ENCODE measurements at places on chromosomes 1 and 21. TPM values are rescaled to one million over a fixed set of nuclear protein-coding genes. Genes with fewer than 3 reads are reported as not detected.

DNA sequence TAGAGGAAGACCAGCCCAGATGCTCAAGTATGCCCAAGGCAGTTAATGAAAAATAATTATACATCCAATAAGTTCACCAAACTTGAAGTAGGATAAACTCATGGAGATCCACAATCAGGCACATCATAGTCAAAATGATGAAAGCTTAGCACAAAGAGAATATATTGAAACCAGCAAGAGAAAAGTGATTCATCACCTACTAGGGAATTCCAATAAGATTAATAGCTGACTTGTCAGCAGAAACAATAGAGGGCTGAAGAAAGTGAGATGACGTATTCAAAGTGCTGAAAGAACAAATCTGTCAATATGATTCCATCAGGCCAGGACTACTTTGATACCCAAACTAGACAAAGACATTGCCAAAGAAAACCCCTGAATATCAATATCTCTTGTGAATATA, 251.7 kb upstream of the BEND5 start:
- no peaks in the 10 kb centered on the region for H3K27me3 ChIP-seq
- H3K27ac ChIP-seq, result no peak overlapping the region
- no peak overlapping the region for H3K4me3 ChIP-seq
- no peak for DNase-seq
- no peaks in the 10 kb centered on the region for H3K36me3 ChIP-seq
- no peaks in the 10 kb centered on the region for H3K4me1 ChIP-seq

- no peak overlapping the region for H3K4me3 ChIP-seq
- no peaks in the 10 kb centered on the region for H3K4me1 ChIP-seq
- DNase-seq, result no peak
- no peak overlapping the region for H3K27ac ChIP-seq
- no peaks in the 10 kb centered on the region for H3K27me3 ChIP-seq
These were observed 8.5 kb upstream of the LPGAT1 start for GRCh38 chr1:211839106-211839505.

DNA sequence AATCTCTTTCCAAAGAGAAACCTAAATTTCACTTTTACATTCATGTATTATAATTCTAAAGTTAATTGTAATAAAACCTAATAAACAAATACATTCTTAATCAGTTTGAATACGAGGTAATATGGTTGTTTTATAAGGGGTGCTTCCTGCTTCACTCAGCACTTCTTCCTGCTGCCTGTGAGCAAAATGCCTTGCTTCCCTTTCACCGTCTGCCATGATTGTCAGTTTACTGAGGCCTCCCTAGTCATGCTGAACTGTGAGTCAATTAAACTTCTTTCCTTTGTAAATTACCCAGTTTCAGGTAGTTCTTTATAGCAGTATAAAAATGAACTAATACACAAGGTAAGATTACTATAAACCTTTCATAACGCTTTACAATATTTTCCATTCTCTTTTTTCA, 491.1 kb upstream of the LRRC7 start:
- no peaks in the 10 kb centered on the region for H3K4me1 ChIP-seq
- no peaks in the 10 kb centered on the region for H3K36me3 ChIP-seq
- no peak for DNase-seq
- H3K27ac ChIP-seq, result no peak overlapping the region
- H3K4me3 ChIP-seq, result no peak overlapping the region
- no peaks in the 10 kb centered on the region for H3K27me3 ChIP-seq

DNA sequence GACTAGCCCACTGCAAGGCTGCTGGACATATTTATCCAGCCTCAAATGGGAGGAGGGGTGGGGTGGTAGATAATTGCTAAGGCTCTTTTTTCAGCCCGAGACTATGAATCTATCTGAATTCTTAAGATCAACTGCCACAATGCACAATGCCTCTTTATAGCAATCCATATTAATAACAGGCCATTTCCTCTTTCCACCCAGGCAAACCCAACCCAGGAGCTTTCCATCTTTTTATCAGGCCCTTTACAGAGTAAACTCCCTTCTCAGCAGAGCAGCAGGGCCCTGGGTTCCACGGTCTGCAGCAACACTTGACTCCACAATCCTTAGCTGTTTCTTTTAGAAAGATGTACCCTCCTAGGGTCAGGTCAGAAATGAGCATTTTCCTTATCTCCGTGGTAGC, 806 bp downstream of the DDOST start:
- peak overlapping the region; percentile 90 for H3K4me3 ChIP-seq
- no peaks in the 10 kb centered on the region for H3K36me3 ChIP-seq
- no peak for DNase-seq
- H3K4me1 ChIP-seq, result no peaks in the 10 kb centered on the region
- H3K27ac ChIP-seq, result peak overlapping the region; percentile 64
- no peaks in the 10 kb centered on the region for H3K27me3 ChIP-seq

GRCh38 chr1:160605792-160606479, 26.6 kb upstream of the CD84 start:
- H3K27ac ChIP-seq, result no peak overlapping the region
- H3K4me1 ChIP-seq, result no peaks in the 10 kb centered on the region
- no peak overlapping the region for H3K4me3 ChIP-seq
- DNase-seq, result no peak

DNA sequence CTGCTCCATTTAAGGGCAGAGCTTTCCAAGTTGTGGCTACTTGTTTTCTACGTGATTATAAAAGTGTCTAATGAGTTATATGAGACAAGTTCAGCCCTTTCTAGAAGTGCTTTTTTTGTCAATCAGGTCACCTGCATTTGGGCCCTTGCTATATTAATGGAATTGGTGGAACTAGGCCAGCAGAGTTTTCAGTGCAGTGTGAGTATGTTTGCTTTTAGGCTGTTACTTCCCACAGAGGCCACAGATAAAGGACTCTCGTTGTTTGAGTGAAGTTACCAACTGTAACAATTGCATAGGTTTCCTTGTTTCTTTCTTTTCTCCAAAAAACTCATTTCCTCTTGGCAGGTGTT, 10.9 kb downstream of the SMAP2 start:
- no peaks in the 10 kb centered on the region for H3K4me1 ChIP-seq
- no peak for DNase-seq
- no peaks in the 10 kb centered on the region for H3K27me3 ChIP-seq
- H3K27ac ChIP-seq, result peak overlapping the region; percentile 87

GRCh38 chr1:109616391-109616790, 3.0 kb downstream of the GNAT2 start:
- no peaks in the 10 kb centered on the region for H3K36me3 ChIP-seq
- H3K4me1 ChIP-seq, result no peaks in the 10 kb centered on the region
- H3K27ac ChIP-seq, result peak overlapping the region; percentile 47
- no peak for DNase-seq
- no peak overlapping the region for H3K4me3 ChIP-seq

DNA sequence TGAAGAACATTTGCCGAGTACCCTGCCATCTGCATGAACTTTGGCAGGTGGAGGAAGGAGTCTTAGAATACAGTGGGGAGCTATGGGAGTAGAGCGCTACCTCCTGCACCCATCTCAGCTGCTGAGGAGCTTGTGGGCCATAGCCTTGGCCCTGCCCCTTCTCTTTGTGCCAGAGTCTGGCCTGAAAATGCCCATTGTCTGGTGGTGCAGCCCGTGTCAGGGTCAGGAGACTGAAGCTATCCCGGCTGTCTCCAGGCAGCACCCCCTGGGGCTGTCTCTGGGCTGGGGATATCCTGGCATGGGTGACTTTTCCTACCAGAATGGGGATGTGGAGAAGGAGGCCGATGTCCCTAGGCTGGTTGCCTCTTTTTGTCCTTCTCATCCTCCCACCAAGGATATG, 7.3 kb downstream of the IPO13 start:
- no peaks in the 10 kb centered on the region for H3K36me3 ChIP-seq
- H3K27me3 ChIP-seq, result no peaks in the 10 kb centered on the region
- H3K4me1 ChIP-seq, result no peaks in the 10 kb centered on the region
- H3K27ac ChIP-seq, result no peak overlapping the region
- no peak overlapping the region for H3K4me3 ChIP-seq

- H3K27ac ChIP-seq, result no peak overlapping the region
- no peaks in the 10 kb centered on the region for H3K27me3 ChIP-seq
- DNase-seq, result peak; percentile 69
- H3K36me3 ChIP-seq, result peaks cover 58% of the 10 kb centered on the region
These were observed 6.3 kb downstream of the INTS11 start for GRCh38 chr1:1318131-1318652.

DNA sequence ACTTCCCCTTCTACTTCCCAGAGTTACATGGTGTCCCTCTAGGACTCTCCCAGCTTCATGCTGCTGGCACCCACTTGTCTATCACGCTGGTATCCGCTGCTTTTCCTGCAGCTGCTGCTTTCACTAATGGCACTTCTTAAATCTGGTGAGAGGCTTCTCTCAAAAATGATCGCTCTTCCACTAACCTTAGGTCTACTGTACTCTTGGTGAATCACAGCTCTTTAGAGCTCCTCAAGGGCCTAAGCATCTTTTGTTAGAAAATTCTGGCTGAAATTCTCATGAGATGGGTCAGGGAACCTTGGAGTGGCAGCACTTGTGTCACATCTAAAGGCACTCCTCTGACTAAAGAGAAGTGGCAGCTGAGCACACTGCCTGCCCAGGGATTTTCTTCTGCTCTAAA, 32.1 kb downstream of the ZMYND12 start:
- H3K27me3 ChIP-seq, result no peaks in the 10 kb centered on the region
- no peak for DNase-seq
- no peak overlapping the region for H3K4me3 ChIP-seq
- no peak overlapping the region for H3K27ac ChIP-seq
- H3K36me3 ChIP-seq, result no peaks in the 10 kb centered on the region

DNA sequence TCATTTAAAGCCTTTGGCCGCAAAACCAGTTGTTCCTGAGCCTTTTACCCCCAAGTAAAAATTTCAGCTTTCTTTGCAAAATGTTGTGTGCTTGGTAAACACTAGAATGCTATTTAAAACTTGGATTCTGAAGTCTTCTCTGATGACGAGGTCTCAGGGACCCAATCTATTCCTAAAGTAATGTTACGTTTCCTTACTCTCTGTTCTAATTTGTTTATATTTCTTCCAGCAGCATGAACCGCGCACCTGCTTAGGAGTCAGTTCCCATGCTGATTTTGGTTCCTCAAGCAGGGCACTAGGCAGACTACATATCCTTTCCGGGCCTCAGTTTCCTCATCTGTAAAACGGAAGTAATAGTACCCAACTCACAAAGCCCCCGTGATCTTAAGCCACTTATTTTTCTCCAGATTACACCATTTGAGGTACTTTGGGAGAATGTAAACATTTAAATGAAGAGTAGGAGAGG, 969 bp upstream of the ALDH4A1 start:
- H3K36me3 ChIP-seq, result peaks cover 4% of the 10 kb centered on the region
- H3K4me1 ChIP-seq, result peaks cover 5% of the 10 kb centered on the region
- peak overlapping the region; percentile 69 for H3K4me3 ChIP-seq
- no peak for DNase-seq
- H3K27me3 ChIP-seq, result no peaks in the 10 kb centered on the region

- no peak for DNase-seq
- H3K27ac ChIP-seq, result peak overlapping the region; percentile 22
- H3K4me1 ChIP-seq, result no peaks in the 10 kb centered on the region
- H3K36me3 ChIP-seq, result no peaks in the 10 kb centered on the region
- peak overlapping the region; percentile 97 for H3K4me3 ChIP-seq
- no peaks in the 10 kb centered on the region for H3K27me3 ChIP-seq
These were observed 1.8 kb downstream of the MFN2 start for GRCh38 chr1:11982010-11982392.

GRCh38 chr1:151574575-151575529, 34.7 kb downstream of the TUFT1 start:
- DNase-seq, result no peak
- no peaks in the 10 kb centered on the region for H3K4me1 ChIP-seq
- H3K36me3 ChIP-seq, result peaks cover 49% of the 10 kb centered on the region

GRCh38 chr1:61082311-61083012, at the start of gene NFIA:
NFIA (plus strand) TSS chr1:61082561.
- no peaks in the 10 kb centered on the region for H3K36me3 ChIP-seq
- H3K27ac ChIP-seq, result peak within 1 kb of the TSS; percentile 90
- H3K4me3 ChIP-seq, result peak within 1 kb of the TSS; percentile 85
- DNase-seq, result no peak
- H3K27me3 ChIP-seq, result no peaks in the 10 kb centered on the region
- H3K4me1 ChIP-seq, result peaks cover 7% of the 10 kb centered on the region

DNA sequence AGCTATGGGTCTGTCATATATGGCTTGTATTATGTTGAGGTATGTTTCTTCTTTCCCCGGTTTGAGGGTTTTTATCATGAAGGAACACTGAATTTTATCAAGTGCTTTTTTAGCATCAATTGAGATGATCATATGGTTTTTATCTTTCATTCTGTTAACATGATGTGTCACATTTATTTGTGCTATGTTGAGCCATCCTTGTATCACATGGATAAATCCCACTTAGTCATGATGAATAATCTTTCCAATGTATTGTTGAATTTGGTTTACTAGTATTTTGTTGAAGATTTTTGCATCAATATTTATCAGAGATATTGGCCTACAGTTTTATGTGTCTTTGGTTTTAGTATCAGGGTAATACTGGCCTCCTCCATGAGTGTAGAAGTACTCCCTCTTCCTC, 61.7 kb downstream of the GPR137B start:
- no peak overlapping the region for H3K4me3 ChIP-seq
- no peaks in the 10 kb centered on the region for H3K27me3 ChIP-seq
- no peaks in the 10 kb centered on the region for H3K4me1 ChIP-seq
- no peak overlapping the region for H3K27ac ChIP-seq
- H3K36me3 ChIP-seq, result peaks cover 5% of the 10 kb centered on the region

DNA sequence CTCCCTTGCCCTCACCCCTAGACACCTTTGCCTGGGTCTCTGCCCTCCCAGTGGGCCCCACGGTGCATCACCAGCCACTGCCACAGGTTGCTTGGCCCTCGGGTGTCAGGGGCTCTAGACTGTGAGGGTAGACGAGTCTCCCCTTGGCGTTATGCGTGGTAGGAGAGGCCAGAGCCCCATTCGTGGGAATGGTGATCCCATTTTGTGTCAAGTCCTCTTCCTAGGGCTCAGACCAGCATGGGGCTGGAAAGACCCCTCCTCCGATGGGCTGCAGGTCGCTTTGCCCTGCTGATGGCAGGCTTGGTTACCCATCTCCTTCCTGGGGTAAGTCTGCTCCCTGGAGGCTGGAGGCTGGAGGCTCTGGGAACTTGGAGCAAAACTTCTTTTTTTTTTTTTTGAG, 42.4 kb downstream of the SLC30A1 start:
- DNase-seq, result no peak
- no peak overlapping the region for H3K4me3 ChIP-seq
- no peaks in the 10 kb centered on the region for H3K27me3 ChIP-seq
- no peaks in the 10 kb centered on the region for H3K36me3 ChIP-seq

The UBAP2L gene
- 48.9 TPM for total RNA-seq

The FBXO2 gene
- total RNA-seq, result 1.7 TPM

The KRTAP10-5 gene
- total RNA-seq, result not detected

The RASSF5 gene
- total RNA-seq, result 35.5 TPM

The IGSF21 gene
- not detected for total RNA-seq

The C1QA gene
- total RNA-seq, result 43.2 TPM

The PRR9 gene
- not detected for total RNA-seq

Data from Peyer's patch (tissue), 4 donors.